ENCODE measurements at places on chromosomes 1 and 21.
A peak's percentile ranks its signal among the peaks of the same experiment; 100 is the strongest.

DNA sequence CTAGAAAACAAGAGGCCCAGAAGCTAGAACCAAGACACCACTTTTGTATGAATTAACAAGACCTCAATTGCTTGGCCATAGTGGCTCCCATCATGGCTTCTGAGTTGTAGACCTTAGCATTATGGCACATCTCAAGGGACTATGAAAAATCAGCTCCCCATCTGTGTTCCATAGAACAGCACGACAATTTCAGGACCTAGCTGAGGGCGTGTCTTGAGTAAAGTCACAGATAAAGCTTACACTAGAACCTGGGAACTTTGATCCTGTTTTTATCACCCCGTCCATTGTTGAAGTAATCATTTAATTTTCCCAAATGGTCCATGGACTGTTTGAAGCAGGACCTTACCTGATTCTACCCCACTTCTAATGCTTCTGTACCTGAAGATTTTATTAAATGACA, 44.8 kb downstream of the RUNX1 start:
- DNase-seq, result no peak
- H3K27me3 ChIP-seq, result no peaks in the 10 kb centered on the region
- no peak overlapping the region for H3K27ac ChIP-seq
- H3K4me1 ChIP-seq, result no peaks in the 10 kb centered on the region
- no peak overlapping the region for H3K4me3 ChIP-seq
- H3K36me3 ChIP-seq, result no peaks in the 10 kb centered on the region

DNA sequence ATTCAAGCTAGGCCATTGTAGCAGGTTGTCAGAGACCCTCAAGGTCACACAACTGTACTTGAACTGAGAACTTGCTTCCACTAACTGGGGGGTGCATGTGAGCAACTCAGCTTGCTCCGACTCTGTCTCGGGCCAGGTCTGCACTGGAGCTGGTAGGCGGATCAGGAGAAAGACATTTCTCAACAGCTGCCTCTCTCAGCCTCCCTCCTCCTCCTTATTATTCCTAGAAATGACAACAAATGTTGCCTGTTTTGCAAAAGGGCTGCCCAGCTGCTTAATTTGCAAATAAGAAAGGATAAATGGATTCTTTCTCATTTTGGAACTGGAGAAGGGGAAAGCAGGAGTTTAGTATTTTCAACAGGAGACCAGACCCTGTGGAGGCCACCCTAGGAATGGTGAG, 140.5 kb downstream of the RHOU start:
- no peak for DNase-seq
- H3K27ac ChIP-seq, result no peak overlapping the region
- H3K4me1 ChIP-seq, result peaks cover 4% of the 10 kb centered on the region
- H3K36me3 ChIP-seq, result no peaks in the 10 kb centered on the region
- H3K4me3 ChIP-seq, result no peak overlapping the region
- H3K27me3 ChIP-seq, result no peaks in the 10 kb centered on the region

GRCh38 chr1:198171667-198172540, 15.1 kb downstream of the NEK7 start:
- 0 out of 2 replicates have a peak overlapping the region, but pooled peaks have one; percentile 7 for H3K27ac ChIP-seq
- no peak for DNase-seq
- no peaks in the 10 kb centered on the region for H3K4me1 ChIP-seq
- no peaks in the 10 kb centered on the region for H3K27me3 ChIP-seq

DNA sequence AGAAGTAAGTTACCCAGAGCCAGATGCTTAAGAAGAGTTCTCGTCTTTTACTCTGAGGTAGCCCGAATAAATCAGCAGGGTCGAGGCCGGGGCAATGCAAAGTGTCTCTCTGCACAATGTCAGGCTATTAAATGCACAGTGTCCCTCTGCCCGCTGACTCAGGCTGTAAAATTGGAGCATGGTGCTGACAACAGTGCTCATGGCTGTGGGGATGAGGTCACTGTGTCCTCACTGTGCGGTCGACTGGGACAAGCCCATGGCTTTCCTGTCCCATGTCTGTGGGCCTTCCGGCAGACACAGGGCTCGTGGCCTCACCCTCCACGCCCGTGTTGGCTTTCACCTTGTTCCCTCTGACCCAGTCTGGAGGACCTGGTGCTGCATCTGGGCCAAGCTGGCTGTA, 14.6 kb upstream of the SLC2A1 start:
- H3K4me1 ChIP-seq, result no peaks in the 10 kb centered on the region
- H3K4me3 ChIP-seq, result no peak overlapping the region
- DNase-seq, result no peak
- no peaks in the 10 kb centered on the region for H3K27me3 ChIP-seq
- no peaks in the 10 kb centered on the region for H3K36me3 ChIP-seq

GRCh38 chr1:67723620-67724019, 38.6 kb downstream of the GADD45A start:
- DNase-seq, result no peak
- no peaks in the 10 kb centered on the region for H3K36me3 ChIP-seq
- H3K4me1 ChIP-seq, result peaks cover 7% of the 10 kb centered on the region
- H3K27me3 ChIP-seq, result no peaks in the 10 kb centered on the region

GRCh38 chr1:21775550-21775914, 7.4 kb downstream of the USP48 start:
- H3K4me1 ChIP-seq, result peaks cover 15% of the 10 kb centered on the region
- no peak for DNase-seq
- H3K36me3 ChIP-seq, result no peaks in the 10 kb centered on the region
- H3K27ac ChIP-seq, result no peak overlapping the region

GRCh38 chr21:42763581-42764442, 110.4 kb downstream of the PDE9A start:
- H3K27ac ChIP-seq, result no peak overlapping the region
- no peaks in the 10 kb centered on the region for H3K27me3 ChIP-seq
- H3K4me3 ChIP-seq, result no peak overlapping the region

- H3K27ac ChIP-seq, result no peak overlapping the region
- H3K27me3 ChIP-seq, result no peaks in the 10 kb centered on the region
- no peak overlapping the region for H3K4me3 ChIP-seq
- no peaks in the 10 kb centered on the region for H3K4me1 ChIP-seq
Measured at GRCh38 chr1:242004751-242005495, 6.0 kb upstream of the MAP1LC3C start.

DNA sequence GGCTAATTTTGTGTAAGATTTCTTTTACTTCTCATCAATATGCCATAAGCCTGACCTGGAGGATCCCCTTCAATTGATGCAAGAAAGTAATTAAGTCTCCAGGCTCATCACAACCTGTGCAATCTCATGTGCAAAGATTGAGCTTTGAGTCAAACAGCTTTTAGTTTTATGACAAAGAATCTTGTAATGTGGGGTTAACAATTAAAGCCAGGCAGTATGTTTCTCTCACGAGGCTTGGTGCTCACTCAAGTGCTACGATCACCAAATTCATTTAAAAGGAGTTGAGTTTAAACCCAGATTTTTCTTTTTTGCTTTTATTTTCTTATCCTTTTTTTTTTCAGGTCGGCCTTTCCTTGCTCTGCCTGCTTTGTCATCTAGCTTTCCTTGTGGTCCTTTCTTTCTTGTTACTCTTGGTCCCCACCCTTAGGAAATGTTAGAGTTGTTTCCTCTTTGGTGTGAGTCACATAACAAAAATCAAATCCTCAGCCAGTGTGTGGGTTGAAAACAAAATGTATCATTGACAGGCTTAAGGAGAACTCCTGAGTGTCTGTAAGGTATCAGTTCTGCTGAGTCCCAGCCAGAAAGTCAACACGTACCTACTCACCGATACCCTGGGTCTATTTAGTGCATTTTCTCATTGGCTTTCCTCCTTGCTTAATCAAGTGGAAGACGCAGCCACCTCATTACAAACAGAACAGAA, 1037.2 kb downstream of the ADGRL2 start:
- H3K27ac ChIP-seq, result no peak overlapping the region
- H3K27me3 ChIP-seq, result peaks cover 2% of the 10 kb centered on the region
- H3K36me3 ChIP-seq, result no peaks in the 10 kb centered on the region
- H3K4me1 ChIP-seq, result no peaks in the 10 kb centered on the region
- H3K4me3 ChIP-seq, result no peak overlapping the region
- DNase-seq, result no peak

DNA sequence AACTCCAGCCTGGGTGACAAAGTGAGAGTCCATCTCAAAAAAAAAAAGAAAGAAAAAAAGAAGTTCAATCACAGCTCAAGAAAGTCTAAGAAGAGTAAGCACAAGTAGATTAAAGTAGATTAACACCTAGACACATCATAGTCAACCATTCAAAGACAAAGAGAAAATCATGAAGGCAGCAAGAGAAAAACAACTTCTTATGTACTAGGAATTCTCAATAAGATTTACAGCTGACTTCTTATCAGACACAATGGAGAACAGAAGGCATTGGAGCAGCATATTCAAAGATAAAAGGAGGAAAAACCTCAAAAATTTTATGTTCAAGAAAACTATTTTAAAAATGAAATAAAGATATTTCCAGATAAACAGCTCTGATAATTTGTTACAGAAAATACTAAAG, 147.3 kb downstream of the LBR start:
- H3K27me3 ChIP-seq, result no peaks in the 10 kb centered on the region
- H3K4me1 ChIP-seq, result no peaks in the 10 kb centered on the region
- no peak for DNase-seq
- H3K27ac ChIP-seq, result no peak overlapping the region

GRCh38 chr21:44686000-44686781, 4.2 kb upstream of the KRTAP12-1 start:
- H3K27ac ChIP-seq, result no peak overlapping the region
- H3K4me1 ChIP-seq, result no peaks in the 10 kb centered on the region
- H3K4me3 ChIP-seq, result no peak overlapping the region
- no peaks in the 10 kb centered on the region for H3K27me3 ChIP-seq

Data from Panc1 (cell line).